ENCODE measurements at places on chromosomes 7 and 10.
A peak's percentile ranks its signal among the peaks of the same experiment; 100 is the strongest.

DNA sequence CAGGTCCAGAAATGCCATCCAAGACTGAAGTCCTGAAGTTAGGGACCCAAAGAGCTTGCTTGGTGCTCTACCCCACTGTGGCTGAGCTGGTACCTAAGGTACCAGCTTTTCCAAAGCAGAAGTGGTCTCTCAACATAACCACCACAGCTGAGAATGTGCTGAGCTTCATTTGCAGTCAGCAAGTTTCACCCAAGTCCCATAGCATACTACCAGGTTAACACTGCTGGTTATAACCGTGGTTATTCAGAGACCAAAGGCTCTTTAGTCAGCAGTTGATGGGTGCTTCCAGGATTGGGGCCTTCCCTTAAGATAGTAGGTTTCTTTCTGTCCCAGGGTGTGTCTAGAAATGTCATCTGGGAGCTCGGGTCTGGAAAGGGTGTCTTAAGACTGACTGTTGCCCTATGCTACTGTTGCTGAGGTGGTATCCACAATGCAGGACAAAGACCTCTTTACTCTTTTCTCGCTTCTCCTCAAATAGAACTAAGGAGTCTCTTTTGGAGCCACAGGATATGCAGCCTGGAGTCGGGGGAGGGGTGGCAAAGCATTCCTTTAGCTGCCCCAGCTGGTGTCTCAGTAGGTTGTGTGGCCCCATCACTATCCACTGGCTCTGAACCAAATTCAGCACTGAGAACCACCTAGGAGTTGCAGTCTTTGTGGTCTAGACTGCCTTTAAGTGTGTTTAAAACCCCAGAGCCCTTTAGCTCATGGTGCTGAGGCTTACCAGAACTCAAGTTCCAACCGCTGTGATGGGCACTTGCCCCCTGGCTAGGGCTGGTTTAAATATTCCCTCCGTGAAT lies 354.9 kb upstream of the SEMA3C start:
- no peak for DNase-seq

GRCh38 chr10:88624840-88625239 lies 38.3 kb downstream of the LIPJ start:
- no peak for DNase-seq

GRCh38 chr10:130233426-130233825 lies 97.2 kb downstream of the GLRX3 start:
- DNase-seq: no peak

DNA sequence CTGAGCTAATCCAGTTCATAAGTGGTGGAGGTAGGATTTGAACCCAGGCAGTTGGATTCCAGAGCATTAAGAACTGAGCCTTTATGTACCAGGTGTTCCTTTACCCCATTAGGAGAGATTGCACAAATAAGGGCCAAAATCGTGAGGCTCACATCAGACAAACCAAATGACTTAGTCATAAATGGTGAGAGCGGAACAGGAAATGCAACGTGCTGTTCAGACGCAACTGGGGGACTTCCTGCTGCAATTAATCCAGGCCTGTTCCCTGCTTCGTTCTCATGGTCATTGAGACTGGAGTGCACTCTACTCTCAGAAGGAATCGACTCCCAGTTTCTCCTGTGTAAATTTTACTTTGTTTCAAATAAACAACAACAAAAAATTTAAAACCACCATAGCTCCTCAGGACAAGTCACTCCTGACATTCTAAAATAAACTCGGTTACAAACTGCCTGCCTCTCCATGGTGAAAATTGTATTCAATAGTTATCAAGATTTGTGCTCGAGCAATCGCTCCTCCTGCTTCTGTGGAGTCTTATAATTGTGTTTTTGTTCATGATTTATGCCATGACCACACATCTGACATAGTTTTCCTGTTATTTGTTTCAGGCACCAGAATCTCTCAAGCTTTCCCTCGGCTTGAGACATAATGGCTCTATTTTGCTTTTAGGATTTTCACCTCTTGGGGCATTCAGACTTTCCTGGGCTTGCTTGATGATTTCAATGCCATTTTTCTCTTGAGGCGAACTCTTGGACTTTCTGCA lies 115.3 kb upstream of the BMPER start:
- no peak for DNase-seq

GRCh38 chr10:111297351-111297848 lies 220.6 kb downstream of the ADRA2A start:
- no peak for DNase-seq

DNA sequence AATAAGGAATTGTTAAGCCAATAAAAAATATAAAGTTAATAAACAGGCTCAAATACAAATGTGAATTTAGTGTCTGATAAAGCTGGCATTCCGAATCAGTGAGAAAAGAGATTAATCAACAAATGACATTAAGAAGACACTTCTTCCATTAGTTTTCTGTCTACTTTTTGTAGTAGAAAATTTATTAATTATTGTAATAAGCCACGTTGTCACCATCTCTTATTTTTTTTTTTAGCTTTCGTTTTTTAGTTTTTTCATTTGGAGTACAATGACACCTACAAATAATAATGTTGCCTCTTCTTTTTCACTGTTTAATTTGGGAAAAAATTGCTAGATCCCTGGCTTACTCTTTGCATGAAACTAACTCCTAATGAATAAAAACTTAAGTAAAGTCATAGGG lies 46.8 kb upstream of the STEAP1B start:
- no peak for DNase-seq

- DNase-seq: no peak
Measured at GRCh38 chr10:30631188-30631587, 1.6 kb upstream of the LYZL2 start.

DNA sequence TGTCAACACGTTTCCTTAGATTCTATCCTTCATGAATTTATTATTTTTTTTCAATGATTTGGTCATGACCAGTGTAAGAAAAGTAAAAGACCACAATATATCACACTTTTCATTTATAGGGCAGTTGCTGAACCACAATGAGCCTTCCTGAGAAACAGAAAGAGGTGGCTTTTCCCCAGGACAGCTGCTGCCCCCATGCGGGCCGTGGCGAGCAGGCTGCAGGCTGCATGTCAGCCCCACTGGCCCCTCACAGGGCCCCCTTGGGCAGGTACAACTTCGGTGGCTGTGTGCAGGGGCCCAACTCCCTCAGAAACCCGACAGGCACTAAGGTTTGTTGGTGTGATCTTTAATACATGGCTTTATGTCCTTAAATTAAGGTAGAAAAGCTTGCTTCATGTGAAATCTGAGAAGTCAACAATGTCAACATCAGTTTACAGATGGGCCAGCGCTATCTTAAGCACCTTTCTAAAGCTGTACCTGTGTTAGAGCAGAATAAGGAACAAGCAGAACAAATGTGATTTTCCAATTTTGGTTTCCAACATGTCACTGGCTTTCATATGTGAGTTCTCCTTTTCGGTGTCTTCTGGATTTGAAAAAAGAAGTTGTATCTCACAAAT lies 10.6 kb downstream of the BEND7 start:
- DNase-seq: peak; percentile 7

DNA sequence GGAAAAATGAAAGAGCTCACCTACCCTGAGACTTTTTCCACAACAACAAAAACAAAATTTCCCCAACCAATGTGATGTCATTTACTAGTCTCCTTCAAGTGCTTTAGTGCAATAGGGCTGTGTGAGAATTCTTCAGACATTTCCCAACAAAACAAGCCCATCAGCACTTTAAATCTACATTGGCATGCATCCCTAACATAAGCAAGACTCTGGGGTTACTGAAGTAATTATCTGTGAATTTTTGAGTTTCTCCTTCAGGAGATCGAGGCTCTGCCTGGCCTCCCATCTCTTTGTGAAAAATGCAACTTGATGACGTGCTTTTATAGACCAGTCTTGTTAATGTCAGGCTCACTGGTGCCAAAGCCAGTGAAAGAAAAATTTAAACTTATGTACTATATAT lies 255.6 kb downstream of the GFRA1 start:
- DNase-seq: no peak

DNA sequence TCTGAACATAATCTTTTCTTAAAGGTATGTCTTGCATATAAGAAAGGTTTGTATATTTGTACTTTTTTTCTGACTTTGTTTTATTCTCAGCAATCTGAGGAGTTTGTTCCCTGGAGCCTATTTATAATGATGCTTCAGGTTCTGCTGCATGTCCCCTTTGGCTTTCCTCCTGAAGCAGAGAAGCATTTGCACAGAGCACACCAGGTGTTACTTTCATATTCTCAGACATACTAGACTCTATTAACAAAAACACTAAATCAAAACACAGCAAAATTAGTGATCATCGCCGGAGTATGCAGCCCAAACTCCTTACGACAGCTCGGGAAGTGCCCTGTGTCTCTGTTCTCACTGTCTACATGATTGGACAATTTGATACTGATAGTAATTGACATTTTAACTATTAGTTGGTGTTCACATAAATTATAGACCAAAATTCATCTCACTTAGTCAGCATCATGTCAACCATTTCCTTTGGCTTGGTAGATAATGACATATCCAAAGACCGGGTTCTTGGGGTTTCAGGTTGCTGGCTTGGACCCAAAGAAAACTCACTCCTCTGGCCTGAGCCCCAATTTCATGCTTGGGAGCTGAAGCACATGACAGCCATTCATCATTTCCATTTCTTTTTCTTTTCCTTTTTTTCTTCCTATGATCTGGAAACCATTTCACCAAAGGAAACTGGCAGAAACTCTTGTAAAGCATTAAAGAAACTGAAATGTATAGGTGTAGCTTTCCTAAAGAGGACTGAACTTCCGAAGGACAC lies 400.1 kb upstream of the NRP1 start:
- DNase-seq: no peak

Measured in right renal cortex interstitium (tissue), 3 donors.